ENCODE measurements at places on chromosomes 5 and 9.

DNA sequence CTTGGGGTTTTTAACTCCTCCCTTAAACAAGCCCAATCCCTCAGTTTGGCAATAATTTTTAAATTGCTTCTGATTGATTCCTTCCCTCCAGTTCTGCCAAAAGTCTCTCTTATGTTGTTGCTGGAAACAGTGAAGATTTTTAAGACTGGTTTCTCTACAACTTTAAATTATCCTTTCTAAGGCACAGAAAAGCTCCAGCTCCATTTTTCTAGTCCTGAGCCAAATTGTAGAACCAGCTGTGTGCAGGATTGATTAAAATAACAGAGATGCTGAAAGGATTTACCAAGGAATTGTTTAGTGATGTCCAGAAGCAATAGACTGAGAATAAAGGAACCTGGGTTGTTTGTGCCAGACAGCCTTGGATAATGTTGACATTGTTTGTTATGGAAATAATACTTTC is 111.3 kb downstream of the NUDT12 start:
- no peak for DNase-seq

- DNase-seq = no peak
These were observed 155.7 kb upstream of the PCSK5 start for GRCh38 chr9:75734802-75735201.

GRCh38 chr5:68862560-68862959 is 231.3 kb upstream of the SLC30A5 start:
- DNase-seq = no peak

- DNase-seq = no peak
These were observed 65.3 kb downstream of the RXRA start for GRCh38 chr9:134391319-134392231.

DNA sequence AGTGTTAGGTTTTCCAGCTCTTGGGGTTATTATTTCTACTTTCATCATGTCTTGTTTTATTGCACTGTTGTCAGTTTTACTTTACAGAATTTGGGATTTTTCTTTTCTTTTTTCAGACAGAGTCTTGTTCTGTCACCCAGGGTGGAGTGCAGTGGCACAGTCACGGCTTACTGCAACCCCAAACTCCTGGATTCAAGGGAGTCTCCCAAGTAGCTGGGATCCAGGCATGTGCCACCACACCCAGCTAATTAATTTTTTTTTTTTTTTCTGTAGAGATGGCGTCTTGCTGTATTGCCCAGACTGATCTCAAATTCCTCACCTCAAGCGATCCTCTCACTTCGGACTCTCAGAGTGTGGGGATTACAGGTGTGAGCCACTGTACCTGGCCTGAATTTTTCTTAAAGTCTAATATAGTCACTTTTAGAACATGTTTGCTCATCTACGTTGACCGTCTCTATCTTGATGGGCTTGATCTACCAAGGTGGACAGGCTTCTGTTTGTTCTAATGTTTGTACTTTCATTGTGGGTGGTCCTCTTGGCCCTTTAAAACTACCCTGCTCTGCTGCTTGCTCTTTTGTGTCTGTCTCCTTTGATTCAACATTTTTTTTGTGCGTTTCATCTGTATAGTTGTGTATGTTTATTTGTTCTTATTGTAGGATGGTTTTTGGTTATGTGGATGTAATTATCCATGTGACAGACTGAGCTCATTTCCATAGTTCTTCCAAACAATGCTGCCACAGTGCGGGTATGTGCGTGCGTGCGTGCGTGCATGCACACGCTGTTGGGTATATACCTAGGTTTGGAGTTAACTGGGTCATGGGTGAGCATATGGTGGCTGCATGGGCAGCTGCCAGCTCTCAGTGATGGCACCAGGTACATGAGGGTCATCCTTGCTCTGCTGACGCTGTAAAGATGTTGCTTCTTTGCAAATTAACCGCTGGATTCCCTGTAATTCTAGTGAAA is 18.1 kb downstream of the PRRC2B start:
- DNase-seq = no peak
